Foreskin keratinocyte (primary cell): ENCODE measurements at places on chromosomes 11 and 22. TPM values are rescaled to one million over a fixed set of nuclear protein-coding genes. Genes with fewer than 3 reads are reported as not detected.

The RTL10 gene
- polyA plus RNA-seq: 18.0 and 18.1 TPM in 2 replicates

The SPTBN2 gene
- 10.9 and 12.5 TPM in 2 replicates for polyA plus RNA-seq

The DEFB131B gene
- polyA plus RNA-seq: not detected in 2 replicates

The SAA1 gene
- polyA plus RNA-seq: 10.3 and 39.1 TPM in 2 replicates

The IL17REL gene
- polyA plus RNA-seq: not detected in 2 replicates

The CRYBA4 gene
- polyA plus RNA-seq: not detected in 2 replicates

The LARGE2 gene
- polyA plus RNA-seq: 57.7 and 65.8 TPM in 2 replicates

The EIF4ENIF1 gene
- polyA plus RNA-seq: 6.7 and 7.2 TPM in 2 replicates
